BJ (cell line): ENCODE measurements at places on chromosomes 4 and X.
A peak's percentile ranks its signal among the peaks of the same experiment; 100 is the strongest.

DNA sequence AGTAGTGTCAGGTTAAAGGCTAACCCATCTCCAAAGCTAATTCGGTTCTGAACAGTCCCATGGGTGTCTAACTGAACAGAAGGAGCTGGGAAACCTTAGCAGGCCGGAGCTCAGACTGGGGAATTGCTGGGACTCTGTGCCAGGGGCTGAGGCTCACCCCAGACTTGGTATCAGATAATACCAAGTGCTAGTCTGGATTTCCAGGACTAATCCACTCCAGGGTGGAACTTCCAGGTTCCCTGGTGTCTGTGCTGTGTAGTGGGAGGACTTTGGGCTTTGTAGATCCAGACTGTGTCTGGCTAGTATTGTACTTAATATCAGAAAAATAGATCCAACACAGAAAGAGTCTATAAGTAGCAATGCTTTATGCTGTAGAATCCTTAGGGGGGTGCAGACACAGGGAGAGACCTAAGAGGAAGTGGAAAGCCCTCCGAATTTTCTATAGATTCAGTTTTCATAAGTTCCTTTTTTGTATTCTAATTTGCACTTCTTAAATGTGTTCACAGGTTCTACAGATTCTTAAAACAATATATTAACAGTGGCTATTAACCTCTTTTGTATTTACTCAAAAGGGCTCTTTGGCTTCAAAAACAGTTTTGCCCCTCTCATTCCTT lies 4.1 kb downstream of the ZNF827 start:
- no peak for DNase-seq

DNA sequence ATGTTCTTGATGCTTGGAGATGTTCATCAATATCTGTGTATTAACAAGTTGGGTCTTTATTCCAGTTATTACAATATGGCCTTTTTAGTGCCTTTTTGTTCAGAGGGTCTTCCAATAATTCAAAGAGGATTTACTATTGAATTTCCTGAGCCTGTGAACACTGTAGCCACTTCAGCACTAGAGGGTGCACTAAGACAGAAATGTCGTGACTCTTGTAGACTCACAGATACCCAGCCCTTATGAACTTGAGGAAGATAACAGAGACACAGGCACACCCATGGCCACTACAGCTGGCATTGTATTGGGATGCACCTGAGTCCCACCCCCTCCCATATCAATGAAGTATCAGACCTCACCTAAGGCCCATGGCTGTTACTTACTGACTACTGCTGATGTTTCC lies 54.4 kb upstream of the ACTRT1 start:
- no peak for DNase-seq

DNA sequence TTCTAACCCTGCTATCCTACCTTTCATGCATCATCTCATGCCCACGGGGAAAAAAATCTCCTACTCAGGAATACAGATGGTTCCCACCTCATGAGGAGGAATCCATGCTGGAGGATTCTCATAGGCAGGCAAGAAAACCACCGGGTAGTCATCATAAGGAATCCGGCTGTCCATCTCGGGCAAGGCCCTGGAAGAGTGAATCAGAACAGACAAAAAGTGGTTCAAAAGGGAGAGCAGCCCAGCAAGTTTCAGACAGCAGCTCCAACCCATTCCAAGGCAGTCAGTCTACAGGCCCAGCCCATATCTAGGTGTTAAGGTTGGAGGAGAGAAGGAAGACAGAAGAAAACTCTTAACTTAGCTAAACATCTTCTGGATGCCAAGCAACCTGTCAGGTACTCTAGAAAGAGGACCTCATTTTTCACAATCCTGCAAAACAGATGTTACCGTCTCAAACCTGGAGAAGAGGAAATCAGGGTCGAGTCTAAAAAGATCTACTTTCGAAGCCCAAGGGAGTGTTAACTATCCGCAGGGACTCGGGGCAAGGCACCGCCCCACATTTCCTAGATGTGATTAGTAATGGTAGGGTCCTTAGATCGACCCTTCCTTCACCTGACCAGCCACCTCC lies 447 bp downstream of the PDZD11 start:
- no peak for DNase-seq

GRCh38 chr4:91914176-91914804 lies 389.5 kb upstream of the GRID2 start:
- no peak for DNase-seq

- no peak for DNase-seq
Observed at GRCh38 chr4:161314371-161314770, 849.4 kb downstream of the FSTL5 start.

- no peak for DNase-seq
Observed at GRCh38 chr4:116229420-116229819, 856.0 kb downstream of the TRAM1L1 start.

DNA sequence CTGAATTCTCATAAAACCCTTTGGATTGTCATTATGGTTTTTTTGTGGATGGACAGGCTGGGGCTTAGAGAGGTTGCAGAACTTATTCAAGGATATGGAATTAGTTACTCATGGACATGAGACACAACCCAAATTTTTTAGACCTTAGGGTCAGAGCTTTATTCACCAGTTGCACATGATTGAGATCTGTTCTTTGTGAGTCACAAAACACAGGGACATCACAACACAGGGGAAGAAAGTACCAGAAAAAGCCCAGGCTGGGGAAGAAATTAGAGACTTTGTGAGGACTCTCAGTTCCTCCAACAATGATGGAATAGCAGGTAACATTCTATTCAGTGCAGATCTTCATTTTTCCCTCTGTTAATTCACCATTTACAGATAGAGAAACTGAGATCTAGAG lies 602.4 kb upstream of the CPEB2 start:
- DNase-seq, result no peak

DNA sequence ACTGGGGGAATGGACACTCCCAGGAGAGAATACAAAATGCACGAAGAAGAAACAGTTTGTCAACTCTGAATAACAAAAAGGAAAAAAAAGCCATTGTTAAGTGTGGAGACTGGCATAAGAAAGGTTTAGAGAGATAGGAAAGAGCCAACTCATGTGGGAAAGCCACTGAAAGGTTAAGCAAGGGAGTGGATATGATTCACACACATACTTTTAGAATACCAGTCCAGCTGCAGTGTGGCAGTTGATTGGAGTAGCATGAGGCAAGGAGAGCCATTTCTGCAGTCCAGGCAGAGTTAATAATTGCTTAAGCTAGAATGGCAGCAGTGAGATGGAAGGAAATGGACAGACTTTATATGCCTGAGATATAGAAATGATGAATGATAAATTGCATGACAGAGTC lies 36.9 kb upstream of the ADAD1 start:
- peak; percentile 50 for DNase-seq

DNA sequence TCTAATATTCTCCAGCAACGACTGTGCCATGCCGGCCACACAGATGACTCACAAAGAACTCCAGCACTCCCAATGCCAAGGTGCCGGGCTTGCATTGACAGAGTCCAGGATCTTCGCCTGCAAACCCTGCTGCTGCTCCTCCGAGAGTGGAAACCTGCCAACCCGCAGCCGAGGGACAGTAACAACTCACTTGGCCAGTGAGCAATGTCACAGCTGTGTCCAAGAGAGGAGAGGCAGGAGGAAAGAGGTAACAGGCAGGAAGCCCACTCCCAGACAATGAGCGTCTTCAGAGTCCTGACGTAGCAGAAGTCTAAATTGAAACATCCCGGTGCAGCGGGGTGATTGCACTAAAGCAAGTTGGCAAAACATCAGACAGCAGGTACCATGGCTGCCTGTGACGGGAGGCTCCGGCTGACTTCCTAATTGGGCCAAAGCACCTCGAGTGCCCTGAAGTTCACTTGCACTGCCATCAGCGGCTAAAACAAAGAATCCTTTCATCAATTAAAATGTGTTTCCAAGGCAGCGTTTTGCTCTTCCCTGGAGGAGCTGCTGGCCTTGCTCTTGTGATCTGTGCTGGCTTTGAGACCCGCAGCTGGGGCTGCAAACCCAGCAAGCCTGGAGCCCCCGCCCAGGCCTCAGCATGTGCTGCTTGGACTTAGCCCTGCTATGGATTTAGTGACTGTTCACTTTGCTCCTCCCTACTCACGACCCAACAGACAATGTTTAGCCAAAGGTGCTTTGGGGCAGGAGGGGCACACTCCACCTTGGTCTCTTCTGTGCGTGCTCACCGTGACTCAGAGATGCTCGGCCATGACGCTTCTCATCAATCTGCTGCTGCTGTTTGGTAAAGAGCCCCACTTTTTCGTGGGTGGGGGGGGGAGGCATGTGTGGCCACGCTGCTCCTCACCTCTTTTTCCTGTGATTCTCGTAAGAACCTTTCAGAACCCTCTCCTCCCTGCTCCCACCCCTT lies 36.5 kb downstream of the DCTD start:
- no peak for DNase-seq

GRCh38 chr4:3291969-3292570 lies 751 bp upstream of the RGS12 start:
- no peak for DNase-seq

DNA sequence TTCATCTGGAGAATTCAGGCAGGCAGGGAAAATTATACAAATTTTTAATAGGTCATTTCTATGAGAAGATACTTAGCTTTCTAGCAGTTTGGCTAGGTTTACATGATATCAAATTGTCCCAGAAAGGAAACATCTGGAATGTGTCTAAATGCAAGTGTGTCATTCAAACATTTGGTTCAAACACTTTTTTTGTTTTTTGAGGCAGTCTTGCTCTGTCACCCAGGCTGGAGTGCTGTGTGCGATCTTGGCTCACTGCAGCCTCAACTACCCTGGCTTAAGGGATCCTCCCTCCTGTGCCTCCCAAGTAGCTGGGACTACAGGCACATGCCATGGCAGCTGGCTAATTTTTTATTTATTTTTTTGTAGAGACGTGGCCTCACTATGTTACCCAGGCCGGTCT lies 31.6 kb downstream of the SPARCL1 start:
- DNase-seq, result no peak

DNA sequence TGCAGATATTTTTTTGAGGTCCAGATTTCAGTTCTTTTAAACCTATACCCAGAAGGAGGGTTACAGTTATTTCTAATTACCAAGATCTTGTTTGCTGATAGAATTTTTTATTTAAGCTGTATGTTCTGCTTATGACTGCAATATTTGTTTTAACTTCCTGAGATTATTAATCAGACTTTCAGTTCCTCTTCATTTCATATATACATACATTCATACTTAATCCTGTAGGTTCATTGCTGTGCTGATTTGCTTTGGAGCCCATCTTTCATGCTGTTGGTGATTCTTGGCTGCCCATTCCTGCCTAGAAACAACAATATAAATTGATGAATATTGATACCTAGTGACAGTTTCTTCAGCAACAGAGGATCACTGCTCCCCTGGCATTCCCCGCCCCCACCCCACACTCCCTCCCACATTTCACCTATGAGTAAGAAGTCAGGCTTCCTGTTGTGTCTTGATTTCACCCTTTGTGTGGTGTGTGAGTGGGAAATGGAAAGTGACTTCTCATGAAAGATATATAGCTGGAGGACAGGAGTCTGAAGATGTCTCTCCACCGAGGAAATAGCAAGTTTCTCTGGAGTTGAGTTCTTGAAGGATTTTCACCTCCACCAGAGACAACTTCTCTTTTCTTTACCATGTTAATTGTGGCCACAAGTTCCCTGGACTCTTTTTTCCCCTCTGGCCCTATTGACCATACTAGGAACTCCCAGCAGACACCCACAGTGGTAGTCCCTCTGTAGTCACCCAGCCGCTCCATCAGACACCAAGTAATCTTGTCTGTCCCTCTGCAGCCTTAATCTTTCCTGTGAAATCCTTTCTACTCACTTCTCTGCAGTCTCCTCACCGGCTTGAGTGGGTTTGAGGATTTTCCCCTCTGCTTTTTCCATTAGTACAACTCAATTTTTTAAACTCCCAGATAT lies 118.4 kb downstream of the ASB9 start:
- DNase-seq, result no peak

DNA sequence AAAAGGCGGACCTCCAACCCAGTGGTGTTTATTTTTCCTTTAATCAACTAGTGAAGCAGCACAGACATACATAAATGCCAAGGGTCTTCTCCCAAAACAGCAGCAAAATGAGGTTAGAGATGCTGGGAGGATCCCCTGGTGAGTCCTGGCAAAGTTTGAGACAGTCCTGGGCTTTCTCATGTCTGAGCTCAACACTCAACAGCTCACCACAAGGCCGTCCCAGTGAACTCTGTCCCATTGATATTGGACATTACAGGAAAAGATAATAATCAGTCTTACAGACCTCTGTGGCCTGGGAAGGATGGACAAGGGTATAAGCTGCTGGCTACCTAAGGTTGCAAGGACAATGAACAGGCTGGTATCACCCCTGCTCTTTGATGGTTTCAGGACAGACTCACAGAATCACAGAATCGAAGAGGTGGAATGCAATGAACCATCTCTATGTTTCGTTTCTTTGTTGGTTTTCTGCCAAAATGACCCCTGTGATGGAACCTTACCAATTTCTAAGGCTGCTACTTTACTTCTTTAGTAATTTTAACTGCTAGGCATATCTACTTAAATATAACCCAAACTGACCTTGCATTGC lies 551.8 kb downstream of the RAB28 start:
- DNase-seq, result no peak

DNA sequence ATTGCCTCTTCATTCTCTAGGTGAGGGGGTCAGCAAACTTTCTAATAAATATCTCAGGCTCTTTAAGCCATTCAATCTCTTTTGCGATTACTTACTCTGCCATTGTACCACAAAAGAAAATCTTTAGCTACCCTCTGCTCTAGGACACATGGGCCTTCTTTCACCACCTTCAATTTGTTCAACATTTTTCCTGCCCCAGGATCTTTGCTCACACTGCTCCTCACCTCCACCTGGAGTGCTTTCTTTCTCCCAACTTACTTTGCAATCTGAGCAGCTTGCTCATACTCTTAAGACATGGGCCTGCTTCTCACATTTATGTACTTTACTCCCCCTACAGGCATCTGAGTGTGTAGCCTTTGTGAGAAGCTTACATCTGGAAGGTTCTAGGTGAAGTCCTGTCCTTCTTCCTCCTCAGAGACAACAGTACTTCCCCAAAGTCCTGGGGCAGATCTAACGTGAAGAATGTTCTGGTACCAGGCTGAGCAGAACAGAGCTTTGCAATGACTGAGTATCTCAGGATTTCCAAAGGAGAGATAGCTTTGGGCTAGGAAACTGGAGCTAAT lies 55.0 kb upstream of the PRDM5 start:
- DNase-seq, result peak; percentile 7

DNA sequence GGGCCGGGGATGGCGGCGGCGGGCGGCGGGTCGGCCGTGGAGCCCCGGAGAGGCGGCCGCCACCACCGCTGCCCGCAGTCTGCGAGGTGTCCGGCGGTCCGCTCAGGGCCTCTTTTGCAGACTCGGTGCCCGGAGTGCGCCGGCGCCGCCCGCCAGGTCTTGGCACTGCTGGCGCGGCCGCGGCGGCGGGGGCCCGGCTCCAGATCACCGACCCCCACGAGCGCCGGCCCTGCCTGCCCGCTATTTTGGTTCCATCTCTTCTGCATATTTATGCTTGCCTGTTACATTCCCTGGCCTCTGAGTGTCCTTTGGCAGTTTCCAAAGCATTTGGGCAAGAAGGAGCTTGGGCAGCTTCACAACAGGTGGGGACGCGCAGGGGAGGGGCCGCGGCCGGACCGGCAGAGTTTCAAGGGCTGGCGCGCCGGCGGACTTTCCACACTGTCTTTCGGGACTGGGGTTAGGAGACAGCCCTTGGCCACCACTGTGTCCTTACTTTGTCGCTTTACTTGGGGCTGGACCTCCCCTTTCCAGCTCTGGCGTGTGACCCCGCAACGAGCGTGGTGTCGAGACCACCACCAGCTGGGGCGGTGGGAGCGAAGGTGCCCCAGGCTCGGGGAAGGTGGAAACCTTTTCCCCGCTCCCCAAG lies 668 bp upstream of the TAPT1 start:
- no peak for DNase-seq

- DNase-seq, result no peak
Observed at GRCh38 chrX:45778616-45779015, 577.9 kb upstream of the DIPK2B start.
